Bronchial epithelial cell (primary cell): ENCODE measurements at places on chromosomes 5 and 9. TPM values are rescaled to one million over a fixed set of nuclear protein-coding genes. Genes with fewer than 3 reads are reported as not detected.

NRARP gene
- total RNA-seq = 3.4 and 14.5 TPM in 2 replicates

CBY3 gene
- not detected in 2 replicates for total RNA-seq

CDKN2B-AS1 gene
- total RNA-seq = 0.53 and 1.0 TPM in 2 replicates

INSL6 gene
- total RNA-seq = not detected in 2 replicates

FOXD4L5 gene
- total RNA-seq = under 0.01 and 0.13 TPM in 2 replicates

PALM2AKAP2 gene
- 1.3 and 5.0 TPM in 2 replicates for total RNA-seq

PRLR gene
- total RNA-seq = not detected in 2 replicates

ADGRD2 gene
- total RNA-seq = 0.38 TPM in 1 of 2 replicates, not detected in the other

SLC12A2 gene
- total RNA-seq = 14.5 and 19.7 TPM in 2 replicates

MARCOL gene
- total RNA-seq = not detected in 2 replicates

FAM78A gene
- under 0.01 and 0.26 TPM in 2 replicates for total RNA-seq
